ENCODE measurements at places on chromosomes 1 and 21.
A peak's percentile ranks its signal among the peaks of the same experiment; 100 is the strongest.

DNA sequence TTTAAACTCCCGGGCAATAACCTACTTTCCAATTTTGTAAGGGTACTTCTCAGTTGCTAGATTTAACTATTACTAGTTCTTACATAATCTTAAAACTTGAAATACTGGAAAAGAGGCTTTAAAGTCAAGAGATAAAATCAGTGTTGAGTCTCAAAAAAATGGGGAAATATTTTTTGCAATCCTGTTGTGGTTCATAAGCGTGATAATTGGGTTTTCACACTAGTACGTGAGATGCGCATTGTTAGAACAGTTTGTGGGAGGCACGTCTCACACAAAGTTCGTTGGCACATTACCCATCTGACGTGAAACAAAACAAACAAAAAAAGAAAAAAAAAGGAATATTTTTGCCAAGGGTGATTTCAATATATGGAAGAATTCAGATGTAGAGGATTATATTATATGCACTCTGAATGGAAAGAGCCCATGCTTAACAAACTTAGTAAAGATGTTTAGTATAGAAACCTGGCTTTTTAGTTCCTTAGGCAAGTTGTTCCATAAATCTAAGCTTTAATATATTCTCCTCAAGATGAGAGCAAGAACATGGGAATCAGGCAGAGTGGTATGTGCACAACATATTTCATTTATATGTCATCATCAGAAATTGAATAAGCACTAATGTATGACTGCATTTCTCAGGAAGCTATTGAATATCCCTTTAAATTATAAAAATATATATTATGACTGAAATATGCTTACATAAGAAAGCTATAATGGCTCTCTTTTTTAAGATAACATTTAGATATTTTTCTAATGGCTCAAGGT lies 73.9 kb upstream of the TNFSF4 start:
- no peak for DNase-seq

- DNase-seq: no peak
These were observed 7.6 kb upstream of the S100A11 start for GRCh38 chr1:152044386-152044785.

DNA sequence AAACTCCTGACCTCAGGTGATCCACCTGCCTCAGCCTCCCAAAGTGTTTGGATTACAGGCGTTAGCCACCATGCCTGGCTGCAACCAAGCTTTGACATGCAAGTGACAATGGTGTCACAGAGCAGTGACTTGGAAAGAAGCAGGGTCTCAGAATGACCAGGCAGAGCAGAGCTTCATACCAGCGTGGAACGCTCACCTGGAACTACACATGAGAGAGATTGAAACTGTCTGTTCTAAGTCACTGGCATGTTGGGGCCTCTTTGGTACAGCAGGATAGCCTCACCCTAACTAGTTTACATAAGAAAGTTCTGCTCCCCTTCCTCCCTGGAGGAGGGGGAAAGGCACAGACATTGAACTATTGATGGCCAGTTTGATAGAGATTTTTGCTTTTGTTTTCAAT lies 47.5 kb upstream of the ITPKB start:
- DNase-seq: no peak

DNA sequence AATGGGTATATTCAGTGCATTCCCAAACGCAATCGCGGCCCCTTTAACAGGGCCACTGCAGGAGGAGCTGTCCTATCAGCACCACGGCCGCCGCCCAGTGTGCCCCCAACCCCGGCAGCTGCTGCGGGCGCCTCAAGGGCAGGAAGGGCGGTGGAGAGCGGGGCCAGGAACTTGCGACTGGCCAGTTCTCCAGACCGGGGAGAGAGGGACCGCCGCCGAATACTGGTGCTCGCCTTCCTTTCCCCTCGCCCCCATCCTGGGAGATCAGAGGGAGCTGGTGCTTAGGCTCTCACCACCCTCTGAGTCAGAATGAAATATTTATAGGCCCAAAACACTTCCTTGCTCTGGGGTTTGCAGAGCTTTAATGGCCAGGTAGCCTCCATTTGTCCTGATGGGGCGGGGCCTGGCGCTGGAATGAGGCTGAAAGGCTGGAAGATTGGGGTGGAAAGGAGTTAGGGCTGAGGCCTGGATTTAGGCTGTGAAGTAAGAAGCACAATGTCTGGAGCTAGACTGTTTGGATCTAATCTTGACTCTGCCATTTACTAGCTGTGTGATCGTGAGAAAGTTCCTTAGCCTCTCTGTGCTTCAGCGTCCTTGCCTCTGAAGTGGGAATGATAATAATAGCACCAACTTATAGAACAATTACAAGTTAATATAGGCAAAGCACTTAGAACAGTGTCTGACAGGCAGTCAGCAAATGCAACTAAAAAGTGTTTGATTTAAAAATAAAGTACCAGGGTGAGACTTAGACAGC lies 75.5 kb downstream of the NAV1 start:
- no peak for DNase-seq

DNA sequence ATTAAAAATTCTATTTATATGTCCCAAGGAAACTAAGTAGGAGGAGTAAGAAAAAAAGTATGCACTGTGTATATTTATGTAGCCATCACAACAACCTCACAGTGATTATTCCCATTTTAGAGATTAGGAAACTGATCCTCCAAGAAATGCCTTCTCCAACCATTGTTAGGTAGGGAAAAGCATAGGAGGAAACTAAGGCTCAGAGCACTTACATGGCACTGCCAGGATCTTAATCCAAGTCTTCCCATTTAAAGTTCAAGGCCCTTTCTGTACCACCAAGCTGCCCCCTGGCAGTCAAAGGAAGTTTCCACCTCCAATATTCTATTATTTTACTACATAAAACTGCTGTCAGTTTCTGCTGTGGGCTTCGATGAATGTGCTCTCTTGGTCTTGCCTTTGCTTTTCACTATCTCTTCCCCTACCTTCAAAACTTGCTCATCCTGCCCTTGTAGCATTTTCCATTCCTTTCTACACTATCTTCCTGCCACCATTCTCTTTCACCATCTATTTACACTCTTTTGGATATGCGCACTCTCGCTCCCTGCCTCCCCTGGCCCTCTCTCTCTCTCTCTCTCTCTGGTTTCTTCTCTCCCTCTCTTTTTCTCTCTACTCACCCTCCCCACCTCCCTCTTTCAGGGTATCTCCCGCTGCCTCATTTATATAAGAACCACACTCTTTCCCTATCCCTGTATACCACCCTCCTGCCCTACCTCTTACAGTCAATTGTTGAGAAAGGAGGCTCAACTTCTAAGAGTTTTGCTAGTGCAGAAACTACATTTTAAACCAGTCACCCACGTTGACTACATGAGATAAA lies 34.0 kb downstream of the PUM1 start:
- DNase-seq: no peak

DNA sequence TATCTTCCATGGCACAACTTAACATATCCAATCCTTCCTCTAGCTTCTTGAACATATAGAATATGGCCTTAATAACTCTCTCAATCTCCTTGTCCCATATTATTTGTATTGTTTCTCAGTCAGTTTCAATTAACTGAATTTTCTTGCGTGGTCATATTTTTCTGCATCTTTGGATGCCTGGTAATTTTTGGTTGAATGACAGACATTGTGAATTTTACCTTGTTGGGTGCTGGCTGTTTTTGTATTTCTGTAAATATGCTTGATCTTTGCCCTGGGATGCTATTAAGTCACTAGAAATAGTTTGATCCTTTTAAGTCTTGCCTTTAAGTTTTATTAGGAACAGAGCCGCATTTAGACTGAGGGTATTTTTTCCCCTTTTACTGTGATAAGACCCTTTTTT lies 5.9 kb downstream of the SAMD13 start:
- no peak for DNase-seq

DNA sequence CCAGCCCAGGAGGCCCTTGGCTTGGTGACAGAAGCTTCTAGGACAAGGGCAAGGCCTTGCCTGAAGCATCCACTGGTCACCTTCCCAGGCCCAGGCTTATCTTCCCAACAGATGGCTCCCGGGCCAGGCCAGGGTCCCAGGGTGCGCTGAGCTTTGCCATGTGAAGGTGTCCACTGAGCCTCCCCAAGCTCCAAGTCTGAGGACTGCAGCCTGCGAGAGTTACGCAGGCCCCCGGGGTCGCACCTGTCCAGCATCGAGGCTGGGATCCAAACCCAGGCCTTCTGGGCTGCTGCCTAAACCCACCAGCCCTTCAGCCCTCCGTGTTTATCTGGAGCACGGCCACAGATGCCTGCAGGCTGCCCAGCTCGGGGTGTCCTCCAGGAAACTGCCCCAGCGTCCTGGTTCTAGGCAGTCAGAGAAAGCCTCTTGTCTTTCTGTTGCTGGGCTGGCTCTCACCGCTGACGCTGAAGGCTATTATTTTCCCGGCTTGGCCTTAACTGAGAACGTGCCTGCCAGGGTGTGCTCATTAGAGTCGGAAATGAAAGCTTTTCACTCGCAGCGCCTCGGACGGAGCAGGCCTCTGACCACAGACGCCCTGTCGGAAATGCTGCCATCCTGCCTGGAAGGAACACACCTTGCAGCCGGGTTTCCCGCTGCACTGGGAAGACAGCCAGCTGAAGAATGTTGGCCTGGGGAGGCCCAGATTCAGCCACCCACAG lies 71.4 kb downstream of the MEGF6 start:
- no peak for DNase-seq

- DNase-seq: peak; percentile 38
These were observed 12.7 kb upstream of the RAB4A start for GRCh38 chr1:229258031-229258756.

DNA sequence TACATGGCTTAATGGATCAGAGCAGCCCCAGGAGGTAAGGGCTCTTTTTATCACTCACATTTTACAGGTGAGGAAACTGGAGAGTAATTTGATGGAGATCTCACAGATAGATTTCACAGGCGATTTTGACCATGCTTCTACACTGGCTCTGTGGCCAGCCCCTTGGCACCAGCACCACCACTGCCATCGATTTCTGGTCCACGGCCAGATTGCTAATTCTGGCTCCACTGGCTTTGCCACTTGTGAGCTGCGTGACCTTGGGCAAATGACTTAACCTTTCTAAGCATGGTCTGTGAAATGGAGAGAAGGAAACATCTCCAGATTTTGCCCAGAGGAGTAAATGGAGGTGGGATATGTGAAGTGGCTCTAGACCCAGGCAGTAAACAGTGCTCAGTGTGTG lies 32.6 kb downstream of the KCNC4 start:
- no peak for DNase-seq

GRCh38 chr1:245797592-245798348 lies 643.0 kb downstream of the KIF26B start:
- DNase-seq: no peak

- DNase-seq: no peak
These were observed 37.7 kb downstream of the SH3GLB1 start for GRCh38 chr1:86741947-86742572.

GRCh38 chr21:46017148-46017547 lies 35.6 kb downstream of the COL6A1 start:
- no peak for DNase-seq

Measured in activated CD8-positive, alpha-beta memory T cell treated with anti-CD3 and anti-CD28 coated beads for 4 hours (primary cell).